ENCODE measurements at places on chromosomes 3 and 15.

GRCh38 chr3:53300826-53301225 lies 45.0 kb upstream of the TKT start:
- DNase-seq: no peak

GRCh38 chr15:89489376-89489775 lies 7.0 kb downstream of the RHCG start:
- no peak for DNase-seq

- DNase-seq: no peak
Measured at GRCh38 chr3:152860736-152861135, 25.8 kb downstream of the P2RY1 start.

DNA sequence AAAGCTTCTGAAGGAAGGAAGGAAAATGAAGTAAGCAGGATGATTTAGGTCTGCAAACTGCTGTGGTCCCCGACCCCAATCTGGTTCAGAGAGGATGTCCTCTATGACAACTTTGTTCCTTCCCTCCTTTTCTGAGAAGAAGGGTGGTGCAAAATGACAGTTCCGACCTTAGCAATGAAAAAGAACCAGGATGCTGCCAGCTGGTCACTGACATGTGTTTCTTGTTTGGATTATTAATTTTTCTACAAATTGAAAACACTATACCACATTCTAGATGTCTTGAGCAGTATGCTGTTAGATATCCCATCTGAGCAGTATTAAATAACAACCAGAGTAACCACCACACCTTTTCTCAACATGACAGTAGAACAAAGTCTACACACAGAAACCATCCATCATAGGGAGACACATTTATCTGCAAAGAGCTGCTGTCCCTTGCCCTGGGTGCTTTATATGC lies 27.5 kb downstream of the CDCP1 start:
- no peak for DNase-seq

GRCh38 chr3:5187920-5188418 lies 462 bp downstream of the EDEM1 start:
- no peak for DNase-seq

DNA sequence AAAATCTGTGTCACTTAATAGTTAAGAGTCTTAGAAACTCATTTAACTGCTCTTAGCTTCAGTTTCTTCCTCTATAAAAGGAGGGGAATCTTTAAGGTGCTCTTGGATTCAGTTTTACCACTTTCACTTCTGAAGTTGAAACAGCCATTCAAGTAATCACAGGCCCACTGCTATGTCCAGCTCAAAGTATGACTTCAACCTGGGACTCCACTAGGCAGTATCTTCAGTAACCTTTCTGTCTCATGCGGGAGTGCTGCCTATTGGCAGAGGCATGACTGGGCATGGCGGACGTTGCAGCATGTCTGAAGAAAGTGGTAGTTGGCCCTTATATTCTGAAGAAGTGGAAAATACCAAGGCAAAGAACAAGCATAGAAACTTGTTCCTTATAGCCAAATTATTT lies 92.3 kb downstream of the DHX30 start:
- no peak for DNase-seq
